Liver (tissue), 10 donors: ENCODE measurements at places on chromosomes 4 and X. TPM values are rescaled to one million over a fixed set of nuclear protein-coding genes. Genes with fewer than 3 reads are reported as not detected.

GRCh38 chr4:174437324-174437723, 85.0 kb downstream of the HPGD start:
- H3K4me1 ChIP-seq: no peaks in the 10 kb centered on the region
- H3K36me3 ChIP-seq: no peaks in the 10 kb centered on the region
- H3K4me3 ChIP-seq: no peak overlapping the region
- no peak for DNase-seq

Gene TMEM47
- 7.1 TPM for total RNA-seq

Gene HELT
- not detected for total RNA-seq

- no peak overlapping the region for H3K27ac ChIP-seq
- peaks cover 57% of the 10 kb centered on the region for H3K4me1 ChIP-seq
- H3K4me3 ChIP-seq: no peak overlapping the region
- no peaks in the 10 kb centered on the region for H3K36me3 ChIP-seq
- no peaks in the 10 kb centered on the region for H3K27me3 ChIP-seq
- no peak for DNase-seq
These were observed 25.5 kb downstream of the PDLIM5 start for GRCh38 chr4:94477227-94477626.

DNA sequence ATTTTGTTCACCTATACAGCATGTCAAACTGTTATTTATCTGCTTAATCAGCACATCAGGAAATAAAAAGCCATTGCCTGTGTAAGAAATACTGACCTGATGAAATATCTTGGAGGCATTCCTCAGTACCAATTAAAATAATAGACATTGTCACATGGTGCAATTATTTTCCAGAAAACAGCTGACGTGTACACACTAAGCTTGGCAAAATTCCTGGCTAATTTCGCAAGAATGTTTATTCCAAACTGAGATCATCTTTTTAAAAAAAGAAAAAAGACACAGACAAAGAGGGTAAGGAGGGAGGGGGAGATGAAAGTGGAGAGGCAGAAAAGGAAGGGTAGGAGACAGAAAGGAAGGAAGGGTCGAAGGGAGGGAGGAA, 61.9 kb upstream of the NFKB1 start:
- DNase-seq: no peak
- no peaks in the 10 kb centered on the region for H3K36me3 ChIP-seq
- no peak overlapping the region for H3K4me3 ChIP-seq
- peaks cover 23% of the 10 kb centered on the region for H3K4me1 ChIP-seq
- H3K27me3 ChIP-seq: no peaks in the 10 kb centered on the region

DNA sequence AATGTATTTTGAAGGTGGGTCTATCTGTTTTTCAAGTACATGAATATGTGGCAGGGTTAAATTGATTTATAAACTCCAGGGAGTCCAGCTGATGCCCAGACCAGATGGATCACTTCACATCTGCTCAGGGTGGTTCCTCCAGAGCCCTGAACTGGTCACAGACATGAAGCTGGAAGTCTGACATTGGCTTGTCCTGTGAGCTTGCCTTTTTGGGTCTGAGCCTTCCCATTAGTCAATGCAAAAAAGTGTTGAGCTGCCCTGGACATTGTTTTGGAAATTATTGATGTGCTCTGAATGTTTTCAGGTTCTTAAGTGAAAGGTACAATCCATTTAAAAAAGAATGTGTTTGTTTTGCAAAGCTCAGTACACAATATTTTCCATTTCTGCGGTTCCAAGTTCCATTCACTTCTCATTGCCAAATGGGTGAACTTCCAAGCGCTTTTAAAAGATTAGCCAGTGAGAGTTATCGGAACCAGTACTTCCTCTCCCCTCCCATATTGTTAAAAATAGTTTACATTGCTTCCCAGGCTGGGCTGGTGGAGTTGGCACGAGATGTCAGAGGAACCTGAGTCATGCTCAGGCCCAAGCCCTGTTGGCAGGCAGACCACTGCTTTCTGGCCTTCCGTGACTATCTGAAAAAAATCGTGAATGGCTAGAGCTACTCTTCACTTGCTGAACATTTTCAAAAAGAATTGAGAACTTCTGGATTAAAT, 52.1 kb downstream of the PDGFRA start:
- H3K27ac ChIP-seq: peak overlapping the region; percentile 28
- no peak overlapping the region for H3K4me3 ChIP-seq
- H3K27me3 ChIP-seq: no peaks in the 10 kb centered on the region
- no peaks in the 10 kb centered on the region for H3K4me1 ChIP-seq
- DNase-seq: no peak
- H3K36me3 ChIP-seq: no peaks in the 10 kb centered on the region
